ENCODE measurements at places on chromosomes 5 and 9. TPM values are rescaled to one million over a fixed set of nuclear protein-coding genes. Genes with fewer than 3 reads are reported as not detected.
A peak's percentile ranks its signal among the peaks of the same experiment; 100 is the strongest.

The QRFP gene
- not detected for total RNA-seq

The PDE6A gene
- not detected for total RNA-seq

The PCDHGC4 gene
- 0.72 TPM for total RNA-seq

The C5 gene
- total RNA-seq, result 14.6 TPM

The DCAF10 gene
- total RNA-seq, result 19.0 TPM

The SLC4A9 gene
- 0.16 TPM for total RNA-seq

DNA sequence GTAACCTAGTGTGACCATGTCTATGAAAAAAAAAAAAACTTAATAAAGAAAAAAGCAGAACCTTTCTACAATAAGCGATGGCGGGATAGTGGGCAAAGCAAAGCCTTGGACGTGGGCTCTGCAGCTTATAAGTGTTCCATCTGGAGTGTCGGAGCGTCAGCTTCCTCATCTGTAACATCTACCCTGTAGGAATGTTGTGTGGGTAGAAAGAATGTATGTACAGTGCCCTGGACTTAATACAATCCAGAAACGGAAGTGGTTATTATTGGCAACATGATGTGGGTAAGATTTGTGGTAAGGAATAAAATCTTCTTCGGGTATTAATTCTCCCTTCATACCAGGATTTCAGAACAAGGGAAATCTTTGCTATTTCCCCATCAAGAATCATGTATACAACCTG lies 66.5 kb downstream of the SEMA5A start:
- H3K27ac ChIP-seq, result no peak overlapping the region
- no peaks in the 10 kb centered on the region for H3K4me1 ChIP-seq
- H3K27me3 ChIP-seq, result no peaks in the 10 kb centered on the region
- H3K36me3 ChIP-seq, result no peaks in the 10 kb centered on the region
- no peak overlapping the region for H3K4me3 ChIP-seq

DNA sequence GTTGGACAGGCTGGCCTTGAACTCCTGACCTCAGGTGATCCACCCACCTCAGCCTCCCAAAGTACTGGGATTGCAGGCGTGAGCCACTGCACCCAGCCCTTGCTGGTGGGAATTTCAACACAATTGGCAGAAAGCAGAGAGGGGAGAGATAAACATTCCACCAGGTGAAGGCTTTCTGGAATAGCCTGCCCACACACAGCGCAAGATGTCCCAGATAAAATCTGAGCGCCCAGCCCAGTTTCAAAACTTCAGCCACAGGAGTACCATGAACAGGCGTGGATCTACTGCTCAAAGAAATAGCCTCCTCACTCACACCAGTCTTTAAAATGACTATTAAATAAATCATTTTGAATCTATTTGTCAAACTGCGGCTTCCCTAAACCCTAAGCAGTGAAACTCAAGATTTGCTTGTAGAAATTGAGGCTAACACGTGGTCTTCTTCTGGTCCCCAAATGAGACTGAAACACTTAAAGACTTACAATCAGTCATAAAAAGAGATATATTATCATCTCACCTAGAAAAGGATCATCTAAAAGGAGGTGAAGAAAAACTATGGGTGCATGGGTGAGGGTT lies 34.7 kb downstream of the CAPSL start:
- no peaks in the 10 kb centered on the region for H3K4me1 ChIP-seq
- H3K36me3 ChIP-seq, result no peaks in the 10 kb centered on the region
- no peak overlapping the region for H3K4me3 ChIP-seq
- H3K27me3 ChIP-seq, result no peaks in the 10 kb centered on the region
- no peak for DNase-seq

GRCh38 chr5:58710871-58711270 lies 128.0 kb downstream of the RAB3C start:
- no peak overlapping the region for H3K4me3 ChIP-seq
- H3K27ac ChIP-seq, result no peak overlapping the region
- H3K36me3 ChIP-seq, result no peaks in the 10 kb centered on the region
- H3K27me3 ChIP-seq, result no peaks in the 10 kb centered on the region

DNA sequence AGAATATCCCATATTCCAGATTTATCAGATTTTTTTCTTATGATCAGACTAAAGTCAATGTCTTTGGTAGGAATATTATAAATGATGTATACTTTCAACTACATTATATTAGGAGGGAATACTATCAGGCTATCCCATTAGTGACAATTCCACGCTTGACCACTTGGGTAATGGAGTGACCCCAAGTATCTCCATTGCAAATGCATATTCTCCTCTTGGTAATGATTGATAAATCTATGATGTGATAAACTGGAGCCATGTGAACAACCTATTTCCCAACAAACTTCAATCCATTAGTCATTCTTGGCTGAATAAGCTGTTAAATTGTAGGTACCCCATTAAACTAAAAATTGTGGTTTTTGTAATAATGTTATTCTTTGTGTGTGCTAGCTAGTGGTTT lies 12.2 kb upstream of the MPDZ start:
- H3K4me1 ChIP-seq, result no peaks in the 10 kb centered on the region
- no peak overlapping the region for H3K4me3 ChIP-seq
- H3K27ac ChIP-seq, result no peak overlapping the region
- DNase-seq, result no peak

GRCh38 chr5:127517110-127517479 lies 345 bp upstream of the PRRC1 start:
- no peak for DNase-seq
- no peaks in the 10 kb centered on the region for H3K36me3 ChIP-seq
- H3K27me3 ChIP-seq, result no peaks in the 10 kb centered on the region
- H3K27ac ChIP-seq, result peak overlapping the region; percentile 94

DNA sequence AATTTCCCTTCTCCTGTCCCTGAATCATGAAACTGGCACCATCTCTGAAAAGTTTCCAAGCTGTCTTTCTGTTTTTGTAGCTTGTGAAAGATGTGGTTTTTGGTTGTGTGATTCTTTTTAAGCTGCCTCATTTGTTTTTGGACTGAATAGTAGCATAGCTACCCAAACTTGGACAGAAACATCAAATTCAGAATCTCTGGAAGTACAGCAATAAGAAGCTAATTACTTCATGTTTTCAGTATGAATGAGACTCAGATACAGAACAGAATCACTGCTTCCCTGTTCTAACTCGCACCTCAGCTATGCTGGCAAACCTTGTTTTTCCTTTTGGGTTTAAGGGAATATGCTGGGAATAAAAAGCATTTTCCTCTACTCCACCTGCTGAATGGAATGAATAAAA lies 101.0 kb downstream of the FGF1 start:
- H3K4me3 ChIP-seq, result no peak overlapping the region
- H3K36me3 ChIP-seq, result no peaks in the 10 kb centered on the region
- DNase-seq, result no peak
- no peaks in the 10 kb centered on the region for H3K27me3 ChIP-seq

DNA sequence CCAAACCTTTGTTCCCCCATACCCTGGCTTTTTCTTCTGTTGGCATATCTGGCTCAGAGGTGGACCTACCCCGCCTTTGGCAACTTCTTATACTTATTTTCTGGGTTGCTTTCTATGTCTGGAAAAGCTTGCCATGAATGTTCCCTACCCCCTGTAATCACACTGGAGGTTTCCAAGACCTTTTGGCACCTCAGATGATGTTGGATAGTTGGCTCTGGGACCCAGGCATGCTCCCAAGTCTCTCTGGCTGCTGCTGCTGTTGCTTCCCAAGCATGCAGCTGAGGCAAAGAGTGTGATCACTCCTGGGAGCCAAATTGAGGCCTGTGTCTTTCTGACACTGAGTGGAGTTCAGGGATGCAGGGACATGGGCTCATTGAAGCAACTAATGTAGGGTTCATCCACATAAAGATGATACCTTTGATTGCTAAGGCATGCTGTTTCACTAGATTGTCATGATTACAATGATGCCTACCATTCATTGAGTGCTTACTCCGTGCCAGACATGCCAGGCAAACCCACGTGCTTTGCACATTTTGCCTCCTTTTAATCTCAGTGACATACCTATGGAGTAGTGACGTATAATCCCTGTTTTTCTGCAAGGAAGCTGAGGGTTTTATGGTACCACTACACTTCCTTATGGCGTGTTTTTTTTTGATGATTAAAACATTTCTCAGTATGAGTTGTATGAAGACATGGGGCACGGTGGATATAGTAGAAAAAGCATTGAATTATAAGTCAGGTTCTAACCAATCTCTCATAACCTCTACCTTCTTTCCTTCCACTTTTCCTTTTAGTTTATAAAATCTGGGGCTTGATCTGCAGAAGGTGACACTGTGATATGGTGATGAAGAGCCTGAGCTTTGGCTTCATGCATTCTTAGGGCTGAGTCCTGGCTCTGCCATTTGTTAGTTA lies 73.1 kb downstream of the ARHGAP26 start:
- H3K27ac ChIP-seq, result no peak overlapping the region
- peaks cover 33% of the 10 kb centered on the region for H3K4me1 ChIP-seq
- H3K27me3 ChIP-seq, result no peaks in the 10 kb centered on the region
- no peaks in the 10 kb centered on the region for H3K36me3 ChIP-seq
- DNase-seq, result no peak
